Left ventricle myocardium inferior (tissue), 1 donor: ENCODE measurements at places on chromosomes 5 and 9. TPM values are rescaled to one million over a fixed set of nuclear protein-coding genes. Genes with fewer than 3 reads are reported as not detected.

- DNase-seq, result no peak
These were observed 145.6 kb downstream of the HSD17B3 start for GRCh38 chr9:96156171-96156974.

GRCh38 chr5:141725891-141726290 lies 43.9 kb upstream of the ARAP3 start:
- DNase-seq, result no peak

DNA sequence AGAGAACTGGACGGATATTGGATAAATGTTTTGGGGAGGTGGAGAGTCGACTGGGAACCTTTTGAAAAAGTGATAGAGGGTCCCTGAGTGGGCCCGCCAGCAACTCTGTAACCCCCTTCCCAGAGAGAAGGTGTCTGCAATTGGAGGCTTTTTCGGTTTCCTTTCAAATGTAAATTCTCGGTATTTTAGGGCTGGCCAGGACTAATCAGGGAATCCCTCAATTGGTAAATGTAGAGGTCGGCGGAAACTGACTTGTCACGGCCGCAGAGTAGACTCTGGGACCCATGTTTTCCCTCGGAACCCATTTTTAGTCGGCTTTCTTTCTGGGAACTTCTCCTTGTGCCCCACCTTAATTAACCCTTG lies 524 bp downstream of the CCNB1 start:
- no peak for DNase-seq

Gene TRIP13
- 0.44 TPM for total RNA-seq

Gene ANKRD18B
- not detected for total RNA-seq
